ENCODE measurements at places on chromosomes 3 and 15. TPM values are rescaled to one million over a fixed set of nuclear protein-coding genes. Genes with fewer than 3 reads are reported as not detected.

DNA sequence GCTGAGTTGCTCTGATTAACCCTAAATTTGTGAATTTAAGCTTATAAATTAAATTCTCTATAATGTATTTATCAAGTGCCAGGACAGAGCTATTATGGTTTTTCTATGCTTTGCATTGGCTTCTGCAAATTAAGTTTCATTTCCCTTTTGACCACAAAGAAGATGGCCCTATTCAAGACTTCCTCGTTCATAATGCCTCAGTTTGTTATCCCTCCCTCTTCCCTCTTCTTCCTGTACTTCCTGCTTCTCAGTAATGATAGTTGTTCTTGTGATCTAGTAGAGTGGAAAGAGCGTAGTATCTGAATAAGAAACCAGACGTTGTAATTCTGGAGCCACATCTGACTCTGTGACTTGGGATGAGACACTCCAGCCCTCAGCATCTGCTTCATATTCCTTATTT is 118.7 kb downstream of the CACNA1D start:
- DNase-seq = no peak

GRCh38 chr15:77024273-77025082 is 29.6 kb downstream of the PSTPIP1 start:
- peak; percentile 21 for DNase-seq

- DNase-seq = peak; percentile 39
Measured at GRCh38 chr3:105747060-105747541, 121.7 kb downstream of the CBLB start.

DNA sequence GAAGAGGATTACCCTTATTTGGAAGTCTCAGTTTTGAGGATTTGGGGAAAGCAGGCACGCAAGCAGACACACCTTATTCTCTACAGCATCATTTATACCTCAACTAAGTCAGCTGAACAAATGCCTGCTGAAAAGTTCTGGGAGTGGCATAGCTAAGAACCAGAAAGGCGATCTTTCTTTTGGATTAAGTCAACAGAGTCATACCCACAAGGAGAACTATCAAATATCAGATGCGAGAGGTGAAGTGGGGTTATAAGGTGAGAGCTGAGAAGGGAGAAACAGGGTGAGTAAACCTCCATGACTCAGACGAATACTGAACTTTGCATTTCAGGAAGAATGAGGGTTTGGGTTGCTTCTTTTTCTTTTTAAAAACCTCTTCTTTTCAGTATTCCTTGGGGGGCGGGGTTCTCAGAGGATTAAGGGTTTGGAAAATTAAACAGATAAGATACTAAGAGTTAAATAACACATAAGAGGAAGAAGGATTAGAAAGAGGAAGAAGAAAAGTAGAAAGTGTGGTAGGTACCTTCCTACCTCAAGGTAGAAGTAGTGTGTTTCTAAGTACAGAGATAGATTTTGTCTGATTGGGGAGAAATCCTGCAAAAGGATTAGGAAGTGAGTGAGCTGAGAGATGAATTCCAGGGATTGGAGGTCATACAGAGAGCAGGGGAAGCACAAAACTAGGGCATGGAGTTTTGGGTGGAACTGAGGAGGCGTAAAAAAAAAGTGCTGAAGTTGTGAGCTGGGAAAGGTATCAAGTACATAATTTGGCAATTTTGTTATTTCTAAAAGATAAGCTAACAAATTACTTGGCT is 41.3 kb upstream of the ICE2 start:
- peak; percentile 15 for DNase-seq

- no peak for DNase-seq
Measured at GRCh38 chr3:70527026-70527425, 214.6 kb upstream of the MDFIC2 start.

GRCh38 chr3:158783051-158783450 is 18.8 kb upstream of the MFSD1 start:
- no peak for DNase-seq

DNA sequence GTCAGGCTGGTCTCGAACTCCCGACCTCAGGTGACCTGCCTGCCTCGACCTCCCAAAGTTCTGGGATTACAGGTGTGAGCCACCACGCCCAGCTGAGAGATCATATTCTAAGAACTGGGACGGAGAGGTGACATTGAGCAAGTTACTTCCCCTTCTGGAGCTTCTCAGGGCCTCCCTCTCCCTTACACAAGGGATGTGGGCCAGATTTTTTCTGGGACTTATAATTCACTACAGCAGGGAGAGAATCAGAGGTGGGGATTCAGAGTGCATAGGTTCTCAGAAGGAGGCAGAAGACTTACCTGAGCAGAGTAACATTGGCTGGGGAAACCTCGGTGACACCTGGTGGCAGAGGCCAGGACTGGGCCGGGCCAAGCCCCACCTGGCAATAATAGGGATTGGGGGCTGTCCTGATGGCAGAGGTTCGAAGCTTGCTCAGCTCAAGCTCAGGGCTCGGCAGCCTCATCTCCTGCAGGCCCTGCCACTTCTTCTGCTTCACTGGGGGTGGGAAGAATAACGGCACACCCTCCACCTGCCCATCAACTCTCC is 6.8 kb downstream of the LTK start:
- DNase-seq = no peak

GRCh38 chr3:154430014-154430413 is at the start of gene GPR149:
Gene GPR149, minus strand, starts transcription at chr3:154430190. Its CDS starts 575 bp downstream, at chr3:154429615.
- DNase-seq = no peak

VGLL3 gene
- 159 TPM for total RNA-seq

AMT gene
- 1.5 TPM for total RNA-seq

DNA sequence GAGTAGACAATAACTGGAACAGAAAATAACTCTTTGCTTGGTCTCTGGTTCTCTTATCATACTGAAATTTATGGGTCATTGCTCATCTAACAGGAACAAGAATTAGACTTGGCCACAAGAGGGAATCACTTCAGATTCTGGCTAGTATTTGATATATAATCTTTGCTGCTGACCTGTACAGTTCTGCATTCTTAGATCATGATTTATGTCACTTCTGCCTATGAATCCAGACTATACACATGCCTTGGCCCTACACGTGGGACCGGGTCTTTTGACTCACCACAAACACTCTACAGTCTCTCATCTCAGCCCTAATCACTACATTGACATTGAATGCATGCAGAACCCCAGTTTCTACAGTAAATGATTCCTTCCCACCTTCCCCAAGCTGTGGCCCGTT is 162.5 kb upstream of the SOX2 start:
- DNase-seq = no peak

DNA sequence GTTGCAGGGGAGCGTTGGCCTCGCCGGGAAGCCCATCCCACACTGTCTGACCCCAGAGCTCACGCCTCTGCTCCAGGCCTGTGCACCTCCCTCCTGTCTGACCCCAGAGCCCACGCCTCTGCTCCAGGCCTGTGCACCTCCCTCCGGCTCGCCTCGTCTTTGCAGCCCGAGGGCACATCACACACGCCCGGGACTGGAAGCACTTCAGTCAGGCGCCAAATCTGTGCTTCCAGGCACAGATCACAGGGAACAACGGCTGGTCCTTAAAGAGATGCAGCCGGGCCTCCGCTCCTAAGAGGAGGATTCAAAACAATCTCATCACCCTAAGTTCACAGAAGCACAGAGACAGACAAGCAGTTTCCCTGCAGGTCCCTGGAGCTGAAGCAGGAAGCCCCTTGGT is 103.0 kb upstream of the RPL32 start:
- DNase-seq = no peak

DNA sequence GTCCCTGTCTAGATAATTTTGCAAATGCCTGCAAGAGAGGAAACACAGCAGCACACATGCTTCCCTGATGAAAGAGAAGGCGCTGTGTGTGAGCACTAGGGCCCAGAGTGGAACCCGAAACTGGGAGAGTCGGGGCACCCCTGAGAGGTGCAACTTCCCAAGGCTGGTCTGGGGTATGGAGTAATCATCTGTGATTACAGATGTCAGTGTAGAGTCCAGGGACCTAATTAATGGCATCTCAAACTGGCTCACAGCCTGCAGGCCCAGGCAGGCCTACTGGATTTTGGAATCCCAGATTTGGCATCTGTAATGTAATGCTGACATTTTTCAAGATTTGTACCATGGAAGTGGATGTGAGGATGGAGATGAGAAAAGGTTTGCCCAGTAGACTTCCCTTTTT is 29.4 kb downstream of the PGPEP1L start:
- DNase-seq = no peak

- no peak for DNase-seq
Measured at GRCh38 chr15:34886134-34886533, 83.4 kb downstream of the AQR start.

DNA sequence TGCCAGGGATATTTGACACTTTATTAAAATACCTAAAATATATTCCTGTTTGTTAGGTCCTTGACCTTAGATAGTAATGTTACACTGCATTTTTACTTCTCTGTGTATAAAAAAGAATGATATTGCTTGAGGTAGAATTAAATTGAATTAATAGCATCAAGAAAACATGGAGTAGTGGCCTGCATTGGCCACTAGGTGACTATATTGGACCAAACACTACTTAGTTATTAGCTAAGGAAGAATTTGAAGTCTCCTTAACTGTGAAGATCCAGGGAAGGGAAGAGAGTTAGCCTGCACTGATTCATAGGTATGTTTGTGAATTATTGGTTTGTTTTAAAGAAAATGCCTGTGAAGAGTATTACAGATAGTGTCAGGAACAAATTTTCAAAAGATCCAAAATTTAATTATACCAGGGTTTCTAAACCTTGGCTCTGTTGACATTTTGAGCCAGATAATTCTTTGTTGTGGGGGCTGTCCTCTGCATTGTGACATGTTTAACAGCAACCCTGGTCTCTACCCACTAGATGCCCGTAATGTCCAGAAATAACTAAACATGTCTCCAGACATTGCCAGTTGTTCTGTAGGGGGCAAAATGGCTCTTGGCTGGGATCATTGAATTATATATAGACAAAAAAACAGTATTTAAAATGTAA is 103.6 kb upstream of the THSD4 start:
- DNase-seq = peak; percentile 68

CFAP161 gene
- total RNA-seq = 0.33 TPM

GRCh38 chr15:42508263-42508690 is 12.8 kb downstream of the SNAP23 start:
- DNase-seq = no peak

- DNase-seq = no peak
Measured at GRCh38 chr15:58357529-58358476, 74.0 kb upstream of the LIPC start.

DNA sequence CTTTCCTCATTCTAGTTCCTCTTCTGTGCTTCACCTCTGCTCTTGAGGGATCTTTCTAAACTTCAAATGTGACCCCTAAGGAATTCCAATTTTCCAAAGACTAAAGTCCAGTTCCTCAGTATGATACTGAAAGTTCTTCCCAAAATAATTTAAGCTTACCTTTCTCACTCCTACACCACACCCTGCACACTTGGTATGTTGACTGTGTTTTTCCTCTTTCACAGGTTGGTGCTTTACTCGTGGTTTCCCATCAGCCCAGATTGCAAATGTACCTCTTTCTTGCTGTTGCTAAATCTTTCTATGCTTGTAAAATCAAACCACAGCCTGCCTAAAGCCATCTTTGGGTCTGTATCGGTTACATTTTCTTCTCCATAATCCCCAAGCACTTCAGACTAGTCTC is 30.5 kb upstream of the CLDN16 start:
- DNase-seq = no peak

ANKUB1 gene
- not detected for total RNA-seq

SORD gene
- total RNA-seq = 19.0 TPM

DNA sequence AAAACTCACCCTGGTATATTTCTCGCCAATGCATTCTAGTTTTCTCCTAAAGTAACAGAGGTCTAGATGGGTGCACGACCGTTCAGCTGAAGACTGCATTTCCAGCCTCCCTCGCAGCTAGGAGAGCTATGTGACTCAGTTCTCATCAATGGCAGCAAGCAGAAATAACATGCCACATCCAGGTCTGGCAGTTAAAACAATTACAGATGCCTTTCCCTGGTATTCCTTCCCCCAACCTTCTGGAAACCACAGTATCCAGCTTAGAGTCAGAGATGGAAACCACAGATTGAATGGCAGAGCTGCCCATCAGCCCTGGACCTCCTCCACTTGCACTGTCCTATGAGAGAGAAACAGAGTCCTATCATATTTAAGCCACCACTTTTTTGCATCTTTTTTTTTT is 4.8 kb downstream of the HAPLN3 start:
- DNase-seq = peak; percentile 69

Data from HFFc6 (cell line).